Stimulated activated CD4-positive, alpha-beta T cell treated with anti-CD3 and anti-CD28 coated beads, Interleukin-1b, Interleukin-23, amount 100 ng/mL, for 4 hours (primary cell): ENCODE measurements at places on chromosomes 4 and X.

GRCh38 chr4:116499-116898 lies 7.8 kb upstream of the ZNF718 start:
- no peak for DNase-seq

DNA sequence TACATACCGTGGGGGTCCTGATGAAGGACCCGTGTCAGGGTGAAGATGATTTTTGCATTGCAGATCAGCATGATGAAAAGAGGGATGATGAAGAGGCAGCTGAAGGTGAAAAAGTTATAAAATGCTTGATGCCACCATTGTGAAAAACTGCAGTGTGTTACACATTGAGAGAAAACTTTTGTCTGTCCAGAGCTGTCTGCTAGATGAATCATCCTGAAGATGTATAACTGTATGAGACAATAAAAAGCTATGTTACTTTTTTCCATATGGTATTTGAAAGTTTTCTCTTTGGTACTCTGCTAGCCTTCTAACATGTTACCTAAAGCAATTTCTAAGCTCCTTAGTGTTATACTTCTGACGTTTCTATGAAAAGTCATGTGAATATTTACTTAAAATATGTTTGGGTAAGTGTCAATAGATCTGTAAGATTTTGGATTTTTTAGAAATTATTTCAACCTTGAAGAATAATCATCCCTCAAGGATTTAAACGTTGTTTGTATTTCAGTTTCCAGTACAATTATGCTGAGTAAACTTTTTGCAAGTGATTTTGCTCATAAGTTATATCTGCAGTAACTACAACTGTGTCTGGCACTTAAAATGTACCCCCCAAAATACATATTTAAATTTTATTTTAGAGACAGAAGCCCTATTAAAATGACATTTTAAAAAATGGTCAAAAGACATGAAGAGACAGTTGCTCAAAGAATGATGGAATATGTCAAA lies 9.5 kb downstream of the GNRHR start:
- DNase-seq: no peak

DNA sequence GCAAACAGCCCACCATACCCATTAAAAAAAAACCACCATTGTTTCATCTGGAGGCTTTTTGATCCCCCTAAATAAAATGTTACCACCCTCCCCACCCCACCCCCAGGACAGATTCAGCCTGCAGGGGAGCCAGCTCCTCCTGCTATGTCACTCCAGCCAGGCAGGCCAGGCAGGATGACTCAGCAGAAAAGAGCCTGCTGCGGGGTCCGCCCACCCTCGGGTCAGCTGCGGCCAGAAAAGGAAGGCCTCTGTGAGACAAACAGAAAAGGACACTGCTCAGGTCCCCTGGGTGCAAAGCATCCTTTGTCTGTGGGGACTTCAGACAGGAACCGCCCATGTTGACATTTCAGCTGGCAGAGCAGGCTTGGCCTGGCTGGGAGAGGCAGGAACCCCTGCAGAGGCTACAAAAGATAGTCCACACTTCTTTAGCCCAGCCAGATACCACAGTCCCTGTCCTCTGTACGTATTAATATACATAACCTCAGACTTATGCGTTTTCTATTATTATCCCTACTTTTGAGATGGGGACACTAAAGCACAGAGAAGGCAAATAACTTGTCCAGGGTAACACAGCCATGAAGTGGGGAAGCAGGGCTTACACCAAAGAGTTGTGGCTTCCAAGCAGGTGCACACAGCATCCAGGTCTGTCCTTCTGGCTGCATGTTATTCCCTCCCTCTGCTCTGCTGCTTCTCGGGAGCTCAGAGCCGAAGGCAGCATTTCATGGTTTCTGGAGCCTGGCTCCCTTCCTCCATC lies 147.7 kb downstream of the CPEB2 start:
- DNase-seq: no peak

DNA sequence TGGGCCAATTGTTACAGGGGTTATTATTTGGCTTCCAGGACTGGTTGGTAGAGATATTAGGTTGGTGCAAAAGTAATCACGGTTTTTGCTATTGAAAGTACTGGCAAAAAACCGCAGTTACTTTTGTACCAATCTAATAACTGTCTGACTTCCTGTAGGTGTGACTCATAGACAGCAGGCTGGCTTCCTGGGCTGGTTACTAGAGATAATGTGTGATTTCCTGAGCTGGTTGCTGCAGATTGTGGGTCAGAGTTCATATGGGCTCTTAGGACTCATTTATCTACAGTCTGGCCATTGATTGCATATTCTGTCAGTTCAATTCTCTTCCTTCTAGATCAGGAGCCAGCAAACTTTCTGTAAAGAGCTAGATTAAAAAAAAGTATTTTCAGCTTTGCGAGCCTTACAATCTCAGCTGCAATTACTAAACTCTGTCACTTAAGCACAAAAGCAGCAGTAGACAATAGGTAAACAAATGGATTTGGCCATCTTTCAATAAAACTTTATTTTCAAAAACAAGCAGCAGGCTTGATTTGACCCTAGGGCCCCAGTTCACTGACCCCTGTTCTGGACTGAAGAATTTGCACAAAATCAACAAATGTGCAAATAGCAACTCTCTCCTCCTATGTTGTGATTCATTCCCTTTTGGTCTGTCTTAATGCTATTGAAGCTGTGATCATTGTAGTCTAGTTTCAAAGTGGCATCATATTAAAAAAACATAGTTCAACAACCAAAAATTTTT lies 50.8 kb upstream of the BOD1L1 start:
- DNase-seq: no peak
